ENCODE measurements at places on chromosomes 7 and 10.

- no peak for DNase-seq
Measured at GRCh38 chr10:116265686-116266085, 7.3 kb downstream of the GFRA1 start.

GRCh38 chr10:13503745-13504463 is 24.9 kb downstream of the BEND7 start:
- no peak for DNase-seq

GRCh38 chr7:148484486-148484885 is 106.1 kb upstream of the C7orf33 start:
- no peak for DNase-seq

DNA sequence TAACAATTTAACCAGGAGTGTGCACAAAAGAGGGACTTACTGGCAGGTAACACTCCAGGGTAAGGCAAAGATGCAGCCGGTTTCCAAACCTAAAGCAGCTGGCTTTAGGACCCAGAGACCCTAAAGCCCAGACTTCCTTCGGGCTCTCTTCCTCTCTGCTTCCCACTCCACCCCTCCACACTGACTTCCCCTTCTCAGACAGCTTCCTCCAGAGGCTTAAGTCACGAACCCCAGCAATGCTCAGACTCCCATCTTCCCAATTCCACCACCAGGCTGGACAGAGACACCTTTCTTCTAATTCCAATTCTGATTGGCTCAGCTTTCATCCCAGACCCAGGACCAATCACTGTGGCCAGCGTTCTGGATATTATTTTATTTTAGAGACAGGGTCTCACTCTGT is 24.8 kb downstream of the STYXL1 start:
- DNase-seq, result no peak

GRCh38 chr7:99739699-99740572 is 4.9 kb upstream of the CYP3A7 start:
- no peak for DNase-seq

DNA sequence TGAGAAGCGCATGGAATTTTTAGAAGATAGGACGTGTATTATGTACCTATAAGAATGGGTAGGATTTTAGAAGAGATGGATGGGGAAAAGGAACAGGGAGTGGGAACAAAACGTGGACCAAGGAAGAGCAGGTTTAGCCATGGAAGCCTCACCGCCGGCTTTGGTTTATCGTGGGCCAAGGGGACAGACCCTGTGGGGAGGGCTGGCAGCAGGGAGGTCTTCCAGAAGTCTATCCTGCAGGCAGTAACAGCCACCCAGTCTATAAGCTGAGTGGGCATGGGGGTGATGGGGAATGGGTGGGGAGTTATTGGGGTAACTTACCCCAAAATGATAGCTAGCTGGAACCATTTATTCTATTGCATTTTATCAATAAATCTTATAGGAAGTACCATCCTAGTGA is 44.9 kb downstream of the IKZF1 start:
- no peak for DNase-seq

Data from WTC11 (cell line).